ENCODE measurements at places on chromosomes 5 and 9.

DNA sequence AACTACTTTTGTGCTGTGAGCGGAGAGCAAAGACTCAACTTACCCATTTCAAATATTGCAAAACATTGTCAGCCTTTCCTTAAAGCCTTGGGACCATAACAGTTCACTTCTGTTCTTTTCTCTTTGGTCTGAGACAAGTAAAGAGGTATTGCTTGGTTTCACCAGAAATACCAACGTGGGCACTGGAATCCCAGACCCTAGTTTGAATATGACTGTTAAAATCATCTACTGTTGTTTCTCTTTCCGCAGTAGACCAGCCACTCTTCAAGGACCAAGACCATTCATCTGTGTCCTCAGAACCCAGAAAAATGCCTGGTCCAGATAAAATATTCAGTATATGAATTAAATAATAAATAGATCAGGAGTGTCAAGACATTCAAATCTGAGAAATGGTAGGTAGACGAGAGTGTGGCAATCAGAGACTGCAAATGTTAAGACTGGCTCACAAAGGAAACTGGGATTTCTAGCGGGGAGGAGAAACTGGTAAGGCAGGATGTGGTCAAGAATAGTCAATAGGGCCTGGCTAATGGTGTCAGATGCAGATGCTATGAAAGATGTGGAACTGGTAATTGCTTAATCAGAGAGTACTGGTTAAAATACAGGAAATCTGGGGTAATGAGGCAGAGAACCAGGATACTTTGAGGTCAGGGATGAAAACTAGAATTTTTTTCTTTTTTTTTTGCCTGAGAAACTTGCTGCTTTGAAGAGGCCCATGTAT lies 82.1 kb upstream of the IL33 start:
- peak; percentile 25 for DNase-seq

DNA sequence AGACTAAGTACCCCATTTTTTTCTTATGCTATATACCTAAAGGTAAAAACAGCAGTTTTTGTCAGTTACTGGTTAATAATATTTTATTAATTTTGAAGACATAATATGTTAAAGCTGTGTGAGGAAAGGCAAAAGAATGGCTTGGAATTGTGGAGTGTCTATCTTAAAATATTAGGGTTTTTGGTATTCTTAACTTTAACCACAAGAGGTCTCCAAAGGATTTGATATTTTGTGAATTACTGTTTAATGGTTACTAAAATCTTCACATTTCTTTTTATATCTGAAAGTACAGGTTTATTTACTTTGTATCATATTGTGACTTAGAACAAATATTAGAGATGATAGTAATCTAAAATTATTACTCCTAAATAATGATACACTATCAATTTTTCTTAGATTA lies 32.0 kb upstream of the DHFR start:
- DNase-seq = peak; percentile 32

DNA sequence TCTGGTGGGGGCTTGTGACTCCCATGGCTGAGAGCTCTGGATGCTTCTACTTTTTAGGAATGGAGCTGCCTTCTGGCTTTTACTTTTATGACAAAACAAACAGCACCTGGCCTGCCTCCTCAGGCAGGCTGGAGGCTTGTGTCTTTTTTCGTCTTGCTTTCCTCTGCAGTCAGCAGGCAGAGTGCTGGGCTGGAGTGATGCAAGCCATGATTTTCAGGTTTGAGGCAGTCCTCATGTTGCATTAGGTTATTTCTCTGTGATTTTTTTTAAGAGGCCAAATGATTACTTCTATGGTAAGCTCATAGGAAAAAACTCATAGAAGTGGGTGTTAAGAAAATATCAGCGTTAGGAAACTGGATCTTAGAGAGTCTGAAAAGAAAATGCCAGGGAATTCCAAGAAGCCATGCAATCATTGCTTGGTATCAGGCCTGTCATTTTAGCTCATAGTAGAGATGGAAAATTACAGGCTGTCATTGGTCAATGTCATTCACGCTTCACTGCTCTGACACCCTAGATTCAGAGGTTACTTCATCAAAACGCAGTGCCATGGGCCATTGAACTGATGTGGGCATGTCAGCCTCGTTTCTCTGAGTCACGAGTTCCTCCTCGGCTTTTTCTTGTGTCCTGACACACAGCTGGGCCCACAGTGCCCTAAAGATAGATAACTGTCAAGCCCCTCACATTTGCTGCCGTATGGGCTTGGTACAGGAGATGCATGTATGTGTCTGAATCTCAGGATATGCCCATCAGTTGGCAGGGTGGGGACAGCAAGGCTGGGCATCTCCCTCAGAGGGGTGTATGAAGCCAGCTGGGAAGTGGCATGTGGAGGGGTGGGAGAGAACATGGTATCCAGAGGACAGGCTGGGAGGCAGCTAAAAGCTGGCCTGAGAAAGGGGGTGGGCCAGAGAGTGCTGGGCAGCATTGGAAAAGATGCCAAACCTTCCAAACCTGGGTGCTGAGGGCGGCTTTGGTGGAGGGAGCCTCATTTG lies 151.8 kb downstream of the HSPA4 start:
- DNase-seq = no peak

- DNase-seq = peak; percentile 7
Measured at GRCh38 chr5:76547242-76547890, 75.8 kb downstream of the F2RL2 start.

- DNase-seq = no peak
Measured at GRCh38 chr9:108282872-108283271, 572.9 kb downstream of the ACTL7B start.

Data from fibroblast of villous mesenchyme (primary cell).